Stimulated activated CD4-positive, alpha-beta T cell treated with anti-CD3 and anti-CD28 coated beads, Interleukin-4, amount 100 ng/mL, for 1 hour (primary cell): ENCODE measurements at places on chromosomes 16 and 17.

GRCh38 chr17:10217916-10218315, 19.5 kb upstream of the GAS7 start:
- DNase-seq = no peak

DNA sequence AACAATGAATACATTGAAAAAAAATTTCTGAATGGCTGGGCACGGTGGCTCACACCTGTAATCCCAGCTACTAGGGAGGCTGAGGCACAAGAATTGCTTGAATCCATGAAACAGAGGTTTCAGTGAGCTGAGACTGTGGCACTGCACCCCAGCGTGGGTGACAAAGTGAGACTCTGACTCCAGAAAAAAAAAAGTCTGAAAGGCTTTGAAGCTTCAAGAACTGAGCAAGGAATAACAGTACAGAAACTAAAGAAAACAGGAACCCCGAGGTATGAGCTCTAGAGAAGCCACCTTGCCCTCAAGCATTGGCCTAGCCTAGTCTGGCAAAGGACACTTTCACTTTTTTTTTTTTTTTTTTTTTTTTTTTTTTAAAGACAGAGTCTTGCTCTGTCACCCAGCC, 45.0 kb downstream of the TEX2 start:
- DNase-seq = peak; percentile 31

- no peak for DNase-seq
Measured at GRCh38 chr17:47227862-47228261, 18.7 kb downstream of the MYL4 start.

DNA sequence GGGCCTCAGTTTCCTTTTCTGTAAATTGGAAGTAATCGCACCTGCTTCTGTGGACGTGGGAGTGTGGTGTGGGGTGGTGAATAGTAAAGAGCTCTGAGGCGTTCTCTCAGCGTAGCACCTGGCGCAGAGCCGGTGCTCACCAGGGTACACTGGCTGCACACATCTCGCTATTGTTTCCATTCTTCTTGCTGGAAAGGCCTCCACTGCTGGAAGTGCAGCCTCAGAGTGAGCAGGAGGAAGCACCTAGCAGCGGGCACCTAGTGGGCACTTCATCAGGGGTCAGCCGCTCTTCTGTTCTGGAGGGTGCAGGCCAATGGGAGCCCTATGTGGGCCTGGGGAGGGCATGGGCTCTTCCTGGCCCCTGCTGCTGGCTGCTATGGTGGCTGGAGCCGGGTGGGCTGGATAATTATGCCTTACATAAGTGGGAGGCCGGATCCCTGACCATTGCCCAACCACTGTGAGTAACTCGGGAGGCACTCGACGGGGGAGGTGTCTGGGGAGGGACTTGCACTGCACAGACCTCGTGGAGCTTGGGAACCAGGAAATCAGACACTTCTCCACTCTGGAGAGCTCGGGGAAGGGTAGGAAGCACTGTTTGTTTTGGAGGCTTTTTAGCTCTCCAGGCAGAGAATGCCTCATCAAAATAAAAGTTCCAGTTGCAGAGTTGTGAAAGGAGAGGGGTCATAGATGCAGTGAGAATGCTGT, 1.7 kb downstream of the MAP2K3 start:
- DNase-seq = no peak

- no peak for DNase-seq
Measured at GRCh38 chr17:64099543-64099942, 30.4 kb downstream of the ERN1 start.

DNA sequence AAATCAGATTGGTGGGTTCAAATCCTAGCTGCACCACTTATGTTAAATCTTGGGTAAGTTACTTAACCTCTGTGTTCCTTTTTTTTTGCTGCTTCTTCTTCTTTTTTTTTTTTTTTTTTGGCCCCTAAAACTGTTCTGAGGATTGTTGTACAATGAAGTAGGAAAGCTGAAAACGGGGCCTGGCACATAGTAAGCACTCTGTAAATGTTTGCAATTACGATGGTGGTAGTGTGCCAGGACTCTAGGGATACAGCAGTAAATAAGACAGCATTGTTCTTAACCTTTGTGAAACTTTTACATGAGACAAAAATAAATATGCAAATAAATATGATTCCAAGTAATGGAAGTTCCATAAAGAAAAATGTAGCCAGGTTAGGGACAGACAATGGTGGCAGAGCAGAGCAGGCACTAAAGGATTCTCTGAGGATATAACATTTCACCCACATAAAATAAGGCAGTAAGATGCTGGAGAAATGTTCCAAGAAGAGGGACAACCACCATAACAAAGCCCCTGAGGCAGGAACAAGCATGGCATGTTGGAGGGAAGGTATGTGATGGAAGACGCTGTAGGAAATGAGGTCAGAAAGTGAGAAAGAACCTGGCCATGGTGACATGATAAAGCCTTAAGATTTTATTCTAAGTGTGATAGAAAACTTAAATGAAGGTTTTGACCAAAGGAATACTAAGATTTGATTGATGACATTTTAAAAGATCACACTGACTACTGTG, 127.3 kb downstream of the NLK start:
- no peak for DNase-seq

DNA sequence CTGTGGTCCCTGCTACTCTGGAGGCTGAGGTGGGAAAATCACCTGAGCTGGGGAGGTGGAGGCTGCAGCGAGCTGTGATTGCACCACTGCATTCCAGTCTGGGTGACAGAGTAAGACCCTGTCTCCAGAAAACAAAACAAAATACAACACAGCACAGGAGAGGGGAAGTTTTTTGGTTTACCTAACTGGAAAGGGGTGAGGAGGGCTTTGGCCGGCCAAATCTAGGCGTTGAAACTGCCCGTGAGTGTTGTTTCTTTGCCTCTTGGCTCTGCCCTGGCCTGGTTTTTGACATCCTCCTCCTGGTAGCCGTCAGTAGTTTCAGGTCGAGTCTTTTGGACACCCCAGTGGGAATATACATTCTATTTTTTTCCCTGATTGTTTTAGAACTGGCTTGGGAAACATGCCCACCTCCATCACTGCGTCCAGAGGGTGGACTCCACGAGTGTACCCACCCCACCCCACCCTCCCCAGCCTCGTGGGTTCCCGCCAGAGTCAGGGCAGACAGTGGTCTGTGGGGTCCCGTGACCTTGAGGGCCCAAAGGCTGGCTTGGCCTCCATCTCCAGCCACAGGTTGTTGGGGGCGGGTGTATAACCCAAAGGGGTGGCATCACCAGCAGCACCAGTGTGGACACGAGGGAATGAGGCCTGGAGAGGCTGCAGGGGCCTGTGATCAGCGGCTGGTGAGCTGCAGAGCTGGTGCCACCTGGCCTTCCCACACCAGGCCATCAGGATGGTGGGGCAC, 42.7 kb downstream of the NT5M start:
- no peak for DNase-seq

- DNase-seq = peak; percentile 60
Measured at GRCh38 chr17:45284176-45285140, 22.6 kb upstream of the SPATA32 start.
